ENCODE measurements at places on chromosomes 4 and X. TPM values are rescaled to one million over a fixed set of nuclear protein-coding genes. Genes with fewer than 3 reads are reported as not detected.

- no peaks in the 10 kb centered on the region for H3K27me3 ChIP-seq
- H3K27ac ChIP-seq: no peak overlapping the region
- H3K4me1 ChIP-seq: no peaks in the 10 kb centered on the region
- H3K36me3 ChIP-seq: no peaks in the 10 kb centered on the region
- no peak for DNase-seq
Observed at GRCh38 chr4:13892739-13893105, 265.2 kb upstream of the BOD1L1 start.

GRCh38 chrX:108584617-108585211 is 145.1 kb downstream of the COL4A5 start:
- no peaks in the 10 kb centered on the region for H3K36me3 ChIP-seq
- H3K4me1 ChIP-seq: no peaks in the 10 kb centered on the region
- DNase-seq: no peak
- H3K27ac ChIP-seq: no peak overlapping the region

Gene DSPP
- not detected for total RNA-seq

GRCh38 chr4:140603286-140603685 is 34.5 kb upstream of the UCP1 start:
- no peak overlapping the region for H3K27ac ChIP-seq
- no peak for DNase-seq
- H3K4me3 ChIP-seq: no peak overlapping the region
- no peaks in the 10 kb centered on the region for H3K27me3 ChIP-seq
- H3K4me1 ChIP-seq: no peaks in the 10 kb centered on the region
- no peaks in the 10 kb centered on the region for H3K36me3 ChIP-seq

DNA sequence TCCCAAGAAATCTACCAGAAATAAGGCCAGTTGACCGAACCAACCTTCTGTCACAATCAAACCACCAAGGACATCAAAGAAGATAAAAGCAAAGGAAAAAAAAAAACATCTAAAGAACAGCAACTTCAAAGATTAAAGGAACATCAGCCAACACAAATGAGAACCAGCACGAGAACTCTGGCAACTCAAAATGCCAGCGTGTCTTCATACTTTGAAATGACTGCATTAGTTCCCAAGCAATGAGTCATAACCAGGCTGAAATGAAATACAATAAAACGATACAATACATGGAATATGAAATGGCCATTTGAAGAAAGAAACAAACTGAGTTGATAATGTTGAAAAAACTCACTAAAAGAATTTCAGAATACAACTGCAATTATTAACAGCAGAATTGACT is 611.6 kb upstream of the GRIA3 start:
- H3K36me3 ChIP-seq: no peaks in the 10 kb centered on the region
- no peak overlapping the region for H3K4me3 ChIP-seq
- no peaks in the 10 kb centered on the region for H3K4me1 ChIP-seq
- no peak overlapping the region for H3K27ac ChIP-seq
- DNase-seq: no peak

- DNase-seq: no peak
- no peak overlapping the region for H3K4me3 ChIP-seq
- H3K4me1 ChIP-seq: peaks cover 63% of the 10 kb centered on the region
- no peaks in the 10 kb centered on the region for H3K36me3 ChIP-seq
- no peaks in the 10 kb centered on the region for H3K27me3 ChIP-seq
Observed at GRCh38 chr4:1203026-1203616, 30.7 kb upstream of the SPON2 start.

- no peak overlapping the region for H3K27ac ChIP-seq
- no peaks in the 10 kb centered on the region for H3K36me3 ChIP-seq
- no peak for DNase-seq
- peaks cover 7% of the 10 kb centered on the region for H3K4me1 ChIP-seq
Observed at GRCh38 chrX:46444011-46444410, 101.2 kb downstream of the ZNF674 start.

DNA sequence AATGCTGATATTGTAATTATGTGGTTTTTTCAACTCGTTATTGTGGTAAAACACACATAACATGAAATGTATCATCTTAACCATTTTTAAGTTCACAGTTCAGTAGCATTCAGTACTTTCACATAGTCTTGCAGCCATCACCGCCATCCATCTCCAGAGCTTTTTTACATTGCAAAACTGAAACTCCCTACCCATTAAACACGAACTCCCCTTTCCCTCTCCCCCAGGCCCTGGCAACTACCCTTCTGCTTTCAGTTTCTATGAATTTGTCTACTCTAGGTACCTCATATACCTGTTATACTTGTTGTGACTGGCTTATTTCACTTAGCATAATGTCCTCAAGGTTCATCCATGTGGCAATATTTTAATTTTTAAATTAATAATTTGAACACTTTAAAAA is 380.6 kb downstream of the MAPK10 start:
- no peak overlapping the region for H3K4me3 ChIP-seq
- no peak overlapping the region for H3K27ac ChIP-seq
- DNase-seq: no peak
- H3K27me3 ChIP-seq: no peaks in the 10 kb centered on the region
- H3K4me1 ChIP-seq: no peaks in the 10 kb centered on the region
- H3K36me3 ChIP-seq: no peaks in the 10 kb centered on the region

DNA sequence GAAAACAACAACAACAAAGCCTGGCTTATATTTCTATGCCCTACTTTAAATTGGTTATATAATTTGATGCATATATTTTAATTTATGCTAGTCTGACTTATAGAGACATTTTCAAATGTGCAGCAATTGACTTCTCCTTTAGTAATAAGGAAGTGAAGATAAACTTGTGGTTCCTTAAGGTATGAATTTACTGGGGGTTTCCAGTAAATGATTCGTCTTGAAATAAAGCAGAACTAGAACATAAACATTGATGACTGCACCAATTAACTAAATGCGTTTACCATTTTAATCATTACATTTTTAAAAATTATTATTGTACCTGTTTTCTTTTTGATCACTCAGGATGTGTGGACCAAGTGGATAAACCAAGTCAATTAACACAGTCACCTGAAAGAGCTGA is 99.6 kb upstream of the CCSER1 start:
- H3K4me3 ChIP-seq: no peak overlapping the region
- DNase-seq: no peak
- H3K4me1 ChIP-seq: no peaks in the 10 kb centered on the region
- H3K27me3 ChIP-seq: no peaks in the 10 kb centered on the region
- H3K27ac ChIP-seq: no peak overlapping the region

Gene GAGE12J
- not detected for total RNA-seq

- H3K27me3 ChIP-seq: peaks cover 3% of the 10 kb centered on the region
- no peaks in the 10 kb centered on the region for H3K4me1 ChIP-seq
- H3K27ac ChIP-seq: no peak overlapping the region
- no peak for DNase-seq
- no peaks in the 10 kb centered on the region for H3K36me3 ChIP-seq
Observed at GRCh38 chr4:154444958-154445357, 46.6 kb downstream of the DCHS2 start.

GRCh38 chrX:68675571-68675970 is 28.1 kb downstream of the STARD8 start:
- no peaks in the 10 kb centered on the region for H3K27me3 ChIP-seq
- H3K27ac ChIP-seq: no peak overlapping the region
- H3K4me1 ChIP-seq: no peaks in the 10 kb centered on the region
- no peaks in the 10 kb centered on the region for H3K36me3 ChIP-seq
- no peak overlapping the region for H3K4me3 ChIP-seq

DNA sequence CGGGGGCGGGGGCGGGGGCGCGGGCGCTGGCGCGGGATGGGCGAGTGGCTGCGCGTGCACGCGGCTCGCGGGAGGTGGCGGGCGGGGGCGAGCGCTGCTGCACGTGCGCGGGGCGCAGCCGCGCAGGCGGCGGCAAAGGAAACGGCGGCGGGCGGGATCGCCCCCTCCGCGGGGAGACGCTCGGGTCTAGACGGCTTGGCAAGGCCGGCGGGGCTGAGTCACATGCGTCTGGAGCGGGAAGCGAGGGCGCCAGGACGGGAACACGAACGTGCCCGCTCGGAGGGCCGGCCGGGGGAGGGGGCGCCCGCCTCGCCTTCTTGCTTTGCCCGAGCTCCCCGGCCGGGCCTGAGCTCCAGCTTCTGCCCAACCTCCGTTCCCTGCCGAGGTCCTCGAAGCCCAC is 4.3 kb upstream of the HAUS7 start:
- H3K36me3 ChIP-seq: no peaks in the 10 kb centered on the region
- H3K27me3 ChIP-seq: no peaks in the 10 kb centered on the region
- H3K27ac ChIP-seq: peak overlapping the region; percentile 57
- no peak overlapping the region for H3K4me3 ChIP-seq

GRCh38 chr4:55214172-55214571 is 88.8 kb upstream of the KDR start:
- no peak overlapping the region for H3K4me3 ChIP-seq
- no peaks in the 10 kb centered on the region for H3K36me3 ChIP-seq
- DNase-seq: no peak
- H3K4me1 ChIP-seq: no peaks in the 10 kb centered on the region

Gene USP17L21
- not detected for total RNA-seq

DNA sequence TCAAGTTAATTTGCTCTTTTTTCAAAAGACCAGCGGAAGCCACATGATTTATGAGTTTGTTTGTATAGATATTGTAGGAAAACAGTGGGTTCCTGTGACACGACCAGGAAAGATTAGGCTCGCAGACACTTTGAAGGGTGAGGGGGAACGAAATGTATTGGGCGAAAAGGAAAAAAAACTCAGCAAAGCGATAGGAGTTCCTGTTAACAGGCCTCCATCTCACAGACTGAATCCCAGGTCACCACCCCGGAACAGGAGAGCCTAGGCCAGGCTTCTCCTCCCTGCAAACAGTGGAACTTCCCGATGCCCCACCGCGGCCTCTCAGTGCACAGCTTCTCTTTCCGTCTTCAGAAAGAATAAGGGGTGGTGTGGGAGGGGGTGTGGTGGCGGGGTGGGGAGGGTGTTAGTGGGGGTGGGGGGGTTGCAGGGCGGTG is 181.8 kb upstream of the GPRIN3 start:
- H3K4me3 ChIP-seq: no peak overlapping the region
- no peaks in the 10 kb centered on the region for H3K4me1 ChIP-seq
- no peaks in the 10 kb centered on the region for H3K27me3 ChIP-seq
- H3K36me3 ChIP-seq: no peaks in the 10 kb centered on the region

Gene CFAP99
- total RNA-seq: 0.12 TPM

DNA sequence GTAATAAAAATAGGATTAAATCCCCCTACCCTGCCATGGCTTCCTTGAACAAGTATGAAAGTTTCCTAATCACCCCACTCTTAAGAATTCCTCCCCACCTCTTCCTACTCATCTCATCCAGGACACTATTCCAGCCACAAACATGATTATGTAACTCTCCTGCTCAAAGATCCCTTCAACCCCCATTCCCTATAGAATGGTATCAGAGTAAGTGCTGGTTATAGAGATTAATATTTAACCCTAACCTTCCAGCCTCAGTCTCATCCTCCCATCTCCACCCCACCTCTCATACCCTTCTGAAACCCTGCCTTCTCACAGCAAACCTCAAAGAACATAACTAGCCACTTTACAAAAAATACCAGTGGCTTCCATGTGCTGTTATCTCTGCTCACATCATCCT is 155.1 kb downstream of the PPP3CA start:
- H3K36me3 ChIP-seq: no peaks in the 10 kb centered on the region
- H3K4me1 ChIP-seq: no peaks in the 10 kb centered on the region
- H3K27me3 ChIP-seq: no peaks in the 10 kb centered on the region
- DNase-seq: no peak
- H3K4me3 ChIP-seq: no peak overlapping the region

DNA sequence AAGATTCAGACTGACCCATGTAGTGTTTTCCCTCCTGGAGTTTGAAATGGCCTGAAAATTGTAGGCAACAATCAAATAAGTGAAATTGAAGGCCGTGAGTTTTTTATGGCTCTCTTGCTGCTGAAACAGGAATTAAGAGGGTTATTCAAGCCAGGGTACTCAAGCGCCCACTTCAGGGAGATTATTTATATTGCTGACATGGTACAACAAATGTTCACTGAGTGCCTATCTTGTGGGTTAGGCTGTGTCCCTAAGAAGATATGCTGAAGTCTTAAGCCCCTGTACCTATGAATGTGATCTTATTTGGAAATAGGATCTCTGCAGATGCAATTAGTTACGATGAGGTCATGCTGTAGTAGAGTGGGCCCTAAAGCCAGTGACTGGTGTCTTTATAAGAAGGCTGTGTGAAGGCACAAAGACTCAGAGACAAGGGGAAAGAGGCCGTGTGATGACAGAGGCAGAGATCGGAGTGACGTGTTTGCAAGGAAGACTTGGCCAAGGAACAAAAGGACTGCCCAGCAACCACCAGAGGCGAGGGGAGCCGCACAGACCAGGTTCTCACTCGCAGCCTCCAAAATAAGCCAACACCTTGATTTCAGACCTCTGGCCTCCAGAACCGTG is 72.9 kb downstream of the MED28 start:
- H3K4me1 ChIP-seq: no peaks in the 10 kb centered on the region
- no peaks in the 10 kb centered on the region for H3K36me3 ChIP-seq
- H3K4me3 ChIP-seq: no peak overlapping the region
- no peak for DNase-seq
- no peak overlapping the region for H3K27ac ChIP-seq
- no peaks in the 10 kb centered on the region for H3K27me3 ChIP-seq

DNA sequence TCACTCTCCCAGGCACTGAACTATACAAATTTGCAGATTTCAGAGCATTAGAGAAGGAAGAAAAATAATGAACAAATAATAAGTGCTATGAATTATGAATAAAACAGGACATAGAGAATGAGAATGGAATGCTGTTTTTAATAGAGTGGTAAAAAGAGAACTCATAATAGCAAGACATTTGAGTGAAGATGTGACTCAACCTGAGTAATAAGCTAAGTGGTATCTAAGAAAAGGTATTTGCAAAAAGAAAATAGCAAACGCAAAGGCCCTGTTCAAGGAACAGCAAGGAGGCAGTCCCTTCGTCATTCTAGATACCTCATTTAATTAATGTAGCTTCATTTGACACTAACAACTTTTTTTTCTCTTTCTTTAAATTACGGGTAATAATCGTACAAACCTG is 1910.0 kb upstream of the TENM3 start:
- H3K27ac ChIP-seq: no peak overlapping the region
- no peak for DNase-seq
- no peaks in the 10 kb centered on the region for H3K36me3 ChIP-seq
- no peaks in the 10 kb centered on the region for H3K4me1 ChIP-seq

- no peak for DNase-seq
- no peaks in the 10 kb centered on the region for H3K4me1 ChIP-seq
- no peaks in the 10 kb centered on the region for H3K27me3 ChIP-seq
- no peaks in the 10 kb centered on the region for H3K36me3 ChIP-seq
Observed at GRCh38 chr4:39613093-39613656, 25.5 kb downstream of the SMIM14 start.

DNA sequence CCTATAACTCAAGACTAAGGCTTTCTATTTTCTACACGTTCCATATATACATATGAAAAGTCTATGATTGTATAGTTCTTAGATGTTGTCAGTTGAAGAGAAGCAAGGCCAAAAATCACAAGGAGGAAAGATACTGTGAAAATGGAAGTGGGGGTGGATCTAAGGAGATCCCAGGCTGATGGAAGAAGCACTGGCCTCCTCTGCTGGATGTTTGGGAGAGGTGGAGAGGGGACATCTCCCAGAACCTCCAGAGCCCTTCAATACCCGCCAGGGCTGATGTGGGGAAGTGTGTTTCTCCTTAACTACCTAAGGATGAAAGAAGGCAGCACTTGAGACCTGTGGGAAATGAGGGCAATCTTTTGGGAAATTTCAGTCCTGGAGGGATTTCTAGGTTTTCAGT is 67.4 kb downstream of the RASGEF1B start:
- H3K4me1 ChIP-seq: no peaks in the 10 kb centered on the region
- no peak overlapping the region for H3K4me3 ChIP-seq
- no peak for DNase-seq
- no peaks in the 10 kb centered on the region for H3K27me3 ChIP-seq
- H3K36me3 ChIP-seq: no peaks in the 10 kb centered on the region

- H3K27me3 ChIP-seq: no peaks in the 10 kb centered on the region
- no peaks in the 10 kb centered on the region for H3K36me3 ChIP-seq
- no peak overlapping the region for H3K4me3 ChIP-seq
- no peak overlapping the region for H3K27ac ChIP-seq
- DNase-seq: no peak
Observed at GRCh38 chr4:158410272-158410671, 111.4 kb upstream of the RXFP1 start.
